ENCODE measurements at places on chromosomes 7 and 10.

GRCh38 chr7:122886357-122887081 lies at the start of gene CADPS2:
TSS of gene CADPS2 (minus strand) at chr7:122886460. CDS start at chr7:122886337, 123 bp downstream.
- DNase-seq = peak; percentile 87

DNA sequence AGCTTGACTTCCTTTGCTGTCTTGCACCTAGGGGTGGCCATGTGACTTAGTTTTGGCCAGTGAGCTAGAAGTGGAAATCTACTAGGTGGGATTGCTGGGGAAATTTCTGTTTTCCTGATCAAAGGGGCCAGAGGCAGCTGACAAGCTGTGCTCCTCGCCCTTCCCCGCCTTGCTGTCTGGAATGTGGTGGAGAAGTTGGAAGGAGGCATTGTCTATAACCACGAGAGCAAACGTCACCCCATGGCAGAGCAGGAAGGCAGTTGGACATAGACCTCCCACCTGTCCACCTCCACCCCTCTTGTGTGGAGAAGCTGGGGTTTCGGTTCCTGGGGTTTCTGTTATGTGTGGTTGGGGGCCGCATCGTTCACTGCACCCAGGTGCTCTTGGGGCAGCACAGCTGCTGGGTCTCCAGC lies 7.3 kb downstream of the SFRP5 start:
- no peak for DNase-seq

GRCh38 chr10:84397735-84398144 lies 69.4 kb downstream of the CCSER2 start:
- DNase-seq = no peak

GRCh38 chr10:10878963-10879362 lies 138.7 kb upstream of the CELF2 start:
- DNase-seq = peak; percentile 9

GRCh38 chr7:17661982-17662585 lies 278.2 kb downstream of the SNX13 start:
- peak; percentile 53 for DNase-seq

Measured in kidney glomerular epithelial cell (primary cell).